Karpas-422 (cell line): ENCODE measurements at places on chromosomes 16 and 17.

DNA sequence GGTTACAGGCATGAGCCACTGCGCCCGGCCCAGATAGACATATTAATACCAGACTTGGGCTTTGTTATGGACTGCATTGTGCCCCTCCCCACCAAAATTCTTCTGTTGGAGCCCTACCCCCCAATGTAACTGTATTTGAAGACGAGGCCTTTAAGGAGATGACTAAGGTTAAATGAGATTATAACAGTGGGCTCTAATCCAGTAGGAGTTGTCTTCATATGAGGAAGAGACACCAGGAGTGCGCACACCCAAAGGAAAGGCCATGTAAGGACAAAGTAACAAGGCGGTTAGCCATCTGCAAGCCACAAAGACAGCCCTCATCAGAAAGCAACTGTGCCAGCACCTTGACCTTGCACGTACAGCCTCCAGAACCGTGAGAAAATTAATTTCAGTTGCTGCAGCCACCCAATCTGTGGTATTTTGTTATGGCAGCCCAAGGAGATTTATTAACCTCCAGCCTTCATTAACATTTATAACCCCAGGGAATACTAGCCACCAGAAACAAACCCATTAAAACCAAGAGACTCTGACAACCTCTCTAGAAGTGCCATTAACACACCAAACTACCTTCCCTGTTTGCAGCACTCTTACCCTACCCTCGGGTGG lies 107.6 kb downstream of the TTC19 start:
- DNase-seq, result no peak

DNA sequence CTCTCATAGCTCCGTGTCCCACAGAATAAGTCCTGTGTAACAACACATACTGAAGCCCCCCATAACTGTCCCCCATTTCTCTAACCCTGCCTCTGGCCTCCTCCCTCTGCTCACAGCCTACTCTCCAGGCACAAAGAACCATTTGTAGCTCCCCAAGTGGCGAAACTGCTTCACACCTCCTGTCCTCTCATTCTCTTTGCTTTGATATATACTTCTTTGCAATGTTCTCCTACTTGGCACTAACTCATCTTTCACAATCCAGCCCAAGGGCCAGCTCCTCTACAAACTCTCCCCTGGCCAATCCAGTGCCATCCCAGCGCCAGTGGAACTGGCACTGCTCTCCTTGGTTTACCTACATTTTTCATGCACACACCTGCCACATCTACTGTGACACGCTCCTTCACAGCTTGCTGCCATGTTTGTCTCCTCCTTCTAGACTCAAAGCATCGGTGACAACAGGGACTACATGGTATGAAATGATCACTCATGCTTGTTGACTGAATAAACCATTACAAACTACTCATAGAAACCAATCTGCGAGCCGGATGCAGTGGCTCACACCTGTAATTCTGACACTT lies 12.8 kb downstream of the CYTH1 start:
- DNase-seq, result peak; percentile 56

DNA sequence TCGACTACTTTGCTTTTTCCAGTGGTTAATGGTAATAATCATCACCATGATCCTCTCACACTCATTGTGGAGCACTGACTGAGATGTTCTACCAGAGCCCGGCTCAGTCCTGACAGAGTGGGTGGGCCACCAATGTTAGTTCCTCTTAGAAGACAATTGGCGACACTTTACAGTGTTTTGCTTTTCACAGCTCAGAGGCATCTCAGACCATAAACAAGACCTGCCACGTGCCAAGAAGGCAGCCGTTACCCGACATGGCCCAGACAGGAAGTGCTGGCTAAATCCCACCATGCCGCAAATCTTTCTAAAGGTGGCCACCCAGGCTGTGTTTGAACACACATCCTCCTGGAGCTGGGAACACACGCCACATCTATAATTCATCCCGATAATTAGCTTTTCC lies 103.7 kb downstream of the XYLT1 start:
- DNase-seq, result no peak

GRCh38 chr17:50129728-50130558 lies at the start of gene SAMD14:
Gene SAMD14 (minus strand): TSS chr17:50130160. CDS start chr17:50124959, 5,201 bp downstream.
- DNase-seq, result no peak

DNA sequence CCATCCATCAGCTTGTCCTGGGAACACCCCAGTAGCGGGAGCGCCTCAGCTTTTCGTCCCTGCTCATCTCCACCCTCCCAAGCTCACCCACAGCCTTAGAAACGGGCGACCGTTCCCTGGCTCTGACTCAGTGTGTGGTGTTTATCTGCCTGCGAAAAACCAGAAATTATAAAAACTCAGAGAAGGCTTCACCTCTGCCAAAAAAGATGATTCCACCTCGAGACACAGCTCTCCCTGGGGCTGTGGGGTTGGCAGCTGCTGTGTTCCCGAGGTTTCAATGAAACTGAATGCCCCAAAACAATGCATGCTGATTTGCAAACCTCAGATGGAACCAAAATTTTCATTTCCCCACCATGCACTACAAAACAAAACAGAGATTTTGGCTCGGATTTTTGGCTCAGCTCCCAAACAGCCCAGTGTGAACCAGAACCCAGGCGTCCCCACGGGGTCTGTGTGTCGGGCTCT lies 62.4 kb upstream of the MED9 start:
- no peak for DNase-seq

DNA sequence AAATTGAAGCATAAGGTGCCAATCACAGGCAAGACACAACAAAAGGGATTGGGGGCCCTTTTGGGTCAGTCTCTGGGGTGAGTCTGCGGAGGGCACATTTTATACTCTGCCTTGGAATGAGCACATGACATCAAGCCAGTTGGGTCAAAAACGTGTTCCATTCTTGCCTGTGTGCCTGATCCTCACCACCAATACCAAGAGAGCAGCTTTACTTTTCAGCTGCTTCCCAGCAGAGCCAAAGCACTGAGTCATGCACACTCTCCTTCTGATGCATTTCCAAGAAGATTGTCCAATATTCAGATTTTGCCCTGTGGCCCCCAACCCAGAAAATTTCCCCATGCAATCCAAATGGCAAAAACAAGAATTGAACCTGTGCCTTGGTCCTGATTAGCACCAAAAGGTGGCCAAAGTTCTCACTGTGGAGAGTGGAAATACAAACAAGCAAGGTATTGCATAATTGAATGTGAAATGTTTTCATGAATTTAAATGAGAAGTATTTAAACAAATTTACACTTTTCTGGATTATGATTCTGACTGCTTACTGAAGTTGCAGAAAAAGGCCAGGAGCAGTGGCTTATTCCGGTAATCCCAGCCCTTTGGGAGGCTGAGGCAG lies 217.8 kb upstream of the SOX9 start:
- DNase-seq, result no peak

GRCh38 chr16:78300469-78300868 lies 201.0 kb downstream of the WWOX start:
- DNase-seq, result no peak

DNA sequence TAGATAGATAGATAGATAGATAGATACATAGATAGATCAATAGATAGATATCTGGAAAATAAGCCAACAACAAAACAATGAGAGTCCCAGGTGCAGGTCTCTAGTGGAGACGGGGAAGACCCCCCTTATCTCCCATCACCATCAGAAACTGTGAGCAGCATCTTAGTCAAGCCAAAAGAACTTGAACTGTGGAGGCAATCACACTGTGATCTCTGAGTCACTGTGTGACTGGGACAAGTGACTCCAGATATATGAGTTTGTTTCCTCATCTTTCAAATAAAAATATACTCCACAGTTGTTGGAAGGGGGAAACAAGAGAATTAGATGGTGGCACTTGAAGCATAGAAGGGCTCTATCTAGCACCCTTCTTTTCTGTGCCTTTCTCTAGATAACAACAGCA lies 42.1 kb downstream of the NOG start:
- DNase-seq, result no peak

GRCh38 chr17:72056155-72056554 lies 64.7 kb upstream of the SOX9 start:
- DNase-seq, result no peak

DNA sequence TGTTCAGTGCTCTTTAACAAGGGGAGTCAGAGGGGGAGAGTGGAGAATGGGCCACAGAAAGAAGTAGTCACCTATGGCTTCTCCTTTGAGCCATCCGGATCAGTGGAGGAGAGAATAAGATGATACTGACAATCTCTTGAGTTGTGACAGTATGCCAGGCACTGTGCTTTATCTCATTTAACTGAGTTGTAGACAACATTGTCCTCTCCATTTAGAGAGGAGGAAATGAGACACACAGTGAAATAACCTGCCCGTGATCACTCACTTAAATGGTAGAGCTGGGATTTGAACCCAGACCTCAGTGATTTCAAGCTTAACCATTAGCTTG lies 17.8 kb upstream of the EEF2K start:
- DNase-seq, result no peak

GRCh38 chr16:10763456-10763855 lies 19.8 kb downstream of the NUBP1 start:
- no peak for DNase-seq

DNA sequence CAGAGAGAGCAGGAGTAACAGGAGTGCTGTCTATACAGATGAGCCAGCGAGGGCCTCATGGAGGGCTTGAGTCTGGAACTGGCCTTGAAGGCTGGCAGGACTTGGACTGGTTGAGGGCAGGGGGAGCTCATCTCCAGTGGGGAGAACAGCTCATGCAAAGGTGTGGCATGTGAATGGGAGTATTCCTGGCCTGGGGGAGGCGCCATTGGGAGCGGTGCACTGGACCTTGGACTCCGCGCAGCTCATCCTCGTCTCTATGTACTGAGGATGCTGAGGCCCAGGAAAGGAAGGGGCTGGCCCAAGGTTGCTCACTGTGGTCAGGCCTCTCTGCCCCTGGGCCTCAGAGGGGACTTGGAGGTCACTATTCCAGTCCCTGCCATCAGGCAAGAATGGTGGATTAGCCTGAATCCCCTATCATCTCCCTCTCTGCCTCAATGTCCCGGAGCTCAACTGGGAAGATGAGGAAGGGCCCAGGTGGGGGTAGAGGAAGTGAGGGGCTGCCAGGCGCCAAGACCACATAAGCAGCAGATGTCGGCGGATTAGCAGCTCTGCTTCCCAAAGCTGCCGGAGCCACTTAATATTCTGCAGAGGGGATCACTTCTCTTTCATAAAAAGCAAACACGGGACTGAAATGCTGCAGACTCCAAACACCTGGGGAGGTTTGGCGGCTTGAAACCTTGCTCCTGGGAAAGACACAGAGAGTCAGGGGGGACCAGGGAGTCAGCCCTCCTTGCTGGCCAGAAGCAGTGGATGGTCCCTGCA lies 88.9 kb downstream of the SDK2 start:
- DNase-seq, result no peak

- no peak for DNase-seq
These were observed 33.4 kb downstream of the VAC14 start for GRCh38 chr16:70767377-70768202.

DNA sequence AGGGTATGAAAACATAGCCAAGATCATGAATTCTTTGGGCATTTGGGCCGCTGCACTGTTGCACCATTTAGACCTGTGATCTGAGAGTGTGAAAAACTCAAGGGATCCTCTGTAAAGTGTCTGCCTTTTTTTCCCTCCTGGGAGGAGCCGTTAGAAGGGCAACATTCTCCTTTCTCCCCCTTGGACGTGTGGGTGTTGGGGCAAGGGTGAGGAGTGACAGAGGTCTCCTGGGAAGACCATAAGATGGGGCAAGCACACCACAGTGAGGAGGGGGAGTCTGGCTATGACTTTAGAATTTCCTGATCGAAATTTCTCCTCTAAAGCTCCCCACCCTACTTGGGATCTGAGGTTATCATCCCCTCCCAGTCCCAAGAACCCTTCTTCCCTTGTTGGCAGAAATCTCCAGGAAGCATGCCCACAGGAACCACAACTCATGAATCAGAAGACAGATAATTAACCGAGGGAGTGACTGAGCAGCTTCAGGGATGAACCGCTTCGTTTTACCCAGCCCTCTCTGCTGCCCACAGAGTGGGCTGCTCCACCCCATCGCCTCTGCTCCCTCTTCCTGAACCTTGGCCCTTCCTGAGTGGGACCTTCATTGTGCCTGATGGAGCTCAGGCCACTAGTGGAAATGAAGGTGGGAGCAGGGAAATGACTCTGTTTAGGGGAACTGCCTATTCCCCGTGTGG lies 4.2 kb downstream of the ITGB3 start:
- DNase-seq, result no peak

- no peak for DNase-seq
These were observed 30.2 kb downstream of the CDRT4 start for GRCh38 chr17:15437303-15437635.

DNA sequence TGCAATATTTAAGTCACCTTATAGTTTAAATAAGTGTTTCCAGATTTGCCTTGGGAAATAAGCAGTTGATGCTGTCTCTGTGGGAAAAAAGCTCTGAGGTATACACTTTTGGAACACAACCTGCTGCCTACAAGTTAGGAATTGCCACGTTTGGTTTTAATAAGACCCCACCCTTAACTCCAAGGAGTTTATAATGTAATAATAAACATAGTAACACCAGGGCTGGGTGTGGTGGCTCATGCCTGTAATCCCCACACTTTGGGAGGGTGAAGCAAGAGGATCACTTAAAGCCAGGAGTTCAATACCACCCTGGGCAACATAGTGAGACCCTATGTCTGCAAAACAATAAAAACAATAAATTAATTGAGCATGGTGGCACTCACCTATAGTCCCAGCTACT lies 15.9 kb upstream of the SMG1 start:
- DNase-seq, result no peak

GRCh38 chr16:72957303-72958277 lies 90.3 kb downstream of the ZFHX3 start:
- no peak for DNase-seq

DNA sequence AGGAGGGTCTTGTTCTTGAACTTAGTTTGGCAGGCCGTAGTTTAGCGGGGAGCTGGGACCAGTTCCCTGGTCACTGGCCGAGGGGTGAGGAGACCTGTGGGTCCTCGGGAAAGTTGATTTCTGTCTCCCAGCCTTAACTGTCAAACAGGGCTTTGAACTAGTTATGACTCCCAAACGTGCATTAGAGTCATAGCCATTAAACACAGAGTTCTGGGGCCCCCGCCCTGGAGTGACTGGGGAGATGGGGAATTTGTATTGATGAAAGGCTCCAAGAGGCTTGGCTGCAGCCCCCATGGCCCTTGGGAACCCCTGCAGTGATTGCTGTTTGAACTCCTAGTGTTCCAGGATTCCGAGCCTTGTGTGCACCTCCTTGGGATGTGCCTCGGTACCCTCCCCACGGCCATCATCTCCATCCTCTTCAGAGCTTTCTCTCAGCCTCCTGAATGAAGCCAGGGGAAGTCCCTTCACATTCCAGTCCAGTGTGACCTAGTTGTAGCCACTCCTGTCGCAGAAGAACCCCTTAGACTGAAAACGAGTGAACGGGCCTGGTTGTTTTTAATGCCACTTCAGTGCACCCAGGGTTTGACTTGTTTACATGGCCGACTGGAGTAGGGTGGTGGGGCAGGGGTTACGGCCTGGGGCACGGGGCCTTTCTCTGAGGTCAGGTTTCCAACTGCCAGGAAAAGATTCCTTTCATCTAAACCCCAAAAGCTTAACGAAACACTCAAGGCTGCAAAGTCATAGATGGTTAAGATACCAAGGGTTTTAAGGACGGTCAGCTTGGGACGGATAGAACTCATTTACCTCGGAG lies 1.4 kb downstream of the MPRIP start:
- DNase-seq, result no peak

GRCh38 chr17:31299624-31300023 lies 2.6 kb upstream of the OMG start:
- DNase-seq, result no peak

- DNase-seq, result no peak
These were observed 20.0 kb upstream of the RNF135 start for GRCh38 chr17:30950669-30951399.

- DNase-seq, result no peak
These were observed 116.0 kb downstream of the SNX29 start for GRCh38 chr16:12092544-12092921.
